ENCODE measurements at places on chromosomes 7 and 10. TPM values are rescaled to one million over a fixed set of nuclear protein-coding genes. Genes with fewer than 3 reads are reported as not detected.

SMURF1 gene
- 21.6 TPM for total RNA-seq

CYP26C1 gene
- 0.15 TPM for total RNA-seq

DNA sequence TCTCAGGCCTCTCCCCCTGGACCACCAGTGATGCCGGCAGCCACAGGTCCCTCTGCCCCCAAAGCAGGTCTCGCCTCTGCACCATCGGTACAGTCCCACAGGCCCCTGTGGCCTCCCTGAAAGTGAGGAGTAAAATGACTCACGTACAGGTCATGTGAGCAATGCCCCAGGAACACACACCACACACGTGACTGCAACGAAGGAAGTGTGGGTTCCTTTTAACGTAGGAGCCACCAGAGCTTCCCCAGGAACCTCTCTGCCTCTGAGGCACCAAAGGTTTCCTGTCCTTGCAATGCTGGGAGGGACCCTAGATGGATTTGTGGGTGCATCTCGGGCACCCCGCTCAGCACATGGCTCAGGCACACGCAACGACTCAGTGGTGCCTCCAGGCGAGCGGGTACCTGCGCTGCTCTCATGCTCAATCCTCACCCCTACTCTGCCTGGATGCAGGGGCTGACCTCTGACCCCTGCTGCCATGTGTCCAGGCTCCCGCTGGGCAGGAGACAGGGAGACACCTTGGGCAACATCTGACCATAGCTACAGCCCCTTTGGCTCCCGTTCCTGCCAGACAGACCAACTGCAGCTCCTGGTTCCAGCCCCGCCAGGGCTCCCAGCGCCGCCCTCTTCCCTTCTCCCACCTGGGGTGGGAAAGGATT is 120.7 kb downstream of the PRKAG2 start:
- peaks cover 6% of the 10 kb centered on the region for H3K36me3 ChIP-seq
- H3K4me3 ChIP-seq: no peak overlapping the region
- H3K4me1 ChIP-seq: peaks cover 11% of the 10 kb centered on the region
- H3K27me3 ChIP-seq: no peaks in the 10 kb centered on the region
- no peak for DNase-seq

GPNMB gene
- total RNA-seq: 1.1 TPM

DNA sequence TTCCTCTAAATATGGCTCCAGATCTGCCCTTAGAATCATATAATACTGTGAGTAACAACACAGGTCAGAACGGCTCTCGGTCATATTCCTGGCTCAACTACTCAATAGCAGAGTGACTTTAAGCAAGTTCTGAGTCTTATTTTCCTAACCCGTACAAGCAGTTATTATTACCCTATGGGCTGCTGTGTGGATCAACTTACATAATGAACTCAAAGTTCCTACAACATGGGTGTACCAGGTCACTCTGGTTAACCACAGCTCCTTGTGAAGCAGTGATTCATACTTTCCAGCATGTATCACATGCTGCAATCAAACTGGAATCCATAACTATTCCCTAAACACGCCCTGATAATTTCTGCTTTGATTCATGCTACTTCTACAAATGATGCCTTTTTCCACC is 107.3 kb downstream of the LRRN3 start:
- H3K4me3 ChIP-seq: no peak overlapping the region
- H3K4me1 ChIP-seq: no peaks in the 10 kb centered on the region
- H3K27me3 ChIP-seq: no peaks in the 10 kb centered on the region
- DNase-seq: no peak

DNA sequence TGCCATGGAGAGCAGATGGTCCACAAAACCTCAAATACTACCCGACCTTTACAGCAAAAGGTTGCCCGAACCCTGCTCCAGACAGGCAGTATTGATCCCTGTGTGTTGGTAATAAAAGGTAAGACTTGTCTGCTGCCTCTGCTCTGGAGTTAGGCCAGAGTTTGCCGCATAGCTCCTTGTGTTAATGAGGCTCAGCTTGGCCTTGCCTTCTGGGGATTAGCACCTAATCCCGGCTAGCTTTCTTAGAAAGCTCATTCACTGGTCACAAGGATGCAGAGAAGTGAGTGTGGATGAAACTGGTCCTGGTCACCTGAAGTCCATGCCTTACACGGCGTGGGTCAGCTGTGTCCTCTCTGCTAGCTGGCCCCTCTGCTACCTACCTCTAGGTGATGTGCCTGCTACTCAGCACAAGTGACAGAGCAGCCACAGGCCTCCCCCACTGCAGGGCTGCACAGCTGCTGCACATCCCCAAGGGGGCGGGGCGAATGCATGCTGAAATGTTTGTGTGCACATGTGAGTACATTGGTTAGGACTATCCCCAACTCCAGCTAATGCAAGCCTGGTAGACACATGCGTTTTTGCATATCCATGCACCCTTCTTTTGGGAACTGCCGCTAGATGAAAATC is 31.7 kb upstream of the SYPL1 start:
- DNase-seq: no peak
- no peak overlapping the region for H3K4me3 ChIP-seq
- no peak overlapping the region for H3K27ac ChIP-seq
- H3K4me1 ChIP-seq: peaks cover 6% of the 10 kb centered on the region
- H3K27me3 ChIP-seq: no peaks in the 10 kb centered on the region

LIPK gene
- not detected for total RNA-seq

GRCh38 chr10:43160046-43160920 is 22.0 kb downstream of the CSGALNACT2 start:
- H3K27me3 ChIP-seq: no peaks in the 10 kb centered on the region
- no peak overlapping the region for H3K4me3 ChIP-seq
- peaks cover 28% of the 10 kb centered on the region for H3K4me1 ChIP-seq
- no peak for DNase-seq

- no peak overlapping the region for H3K27ac ChIP-seq
- no peaks in the 10 kb centered on the region for H3K4me1 ChIP-seq
- DNase-seq: peak; percentile 47
- no peaks in the 10 kb centered on the region for H3K36me3 ChIP-seq
- H3K27me3 ChIP-seq: peaks cover 5% of the 10 kb centered on the region
Observed at GRCh38 chr7:43260980-43261878, 148.8 kb downstream of the HECW1 start.

DNA sequence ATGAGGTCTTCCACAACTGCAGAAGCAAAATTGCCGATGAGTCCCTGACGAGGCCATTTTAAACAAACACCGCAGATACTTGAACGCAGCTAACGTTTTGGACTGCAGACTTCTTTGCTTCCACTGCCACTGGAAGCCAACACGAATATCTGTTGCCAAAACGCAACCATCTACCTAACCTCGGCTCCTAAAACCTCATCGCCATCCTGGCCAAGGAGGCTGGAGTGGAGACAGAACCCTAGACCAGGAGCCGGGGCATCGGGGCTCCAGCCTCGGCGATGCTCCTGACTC is 493 bp downstream of the WDR91 start:
- peak overlapping the region; percentile 97 for H3K27ac ChIP-seq
- H3K27me3 ChIP-seq: no peaks in the 10 kb centered on the region
- peak overlapping the region; percentile 97 for H3K4me3 ChIP-seq
- peaks cover 46% of the 10 kb centered on the region for H3K4me1 ChIP-seq

GRCh38 chr7:85135977-85136376 is 50.9 kb downstream of the SEMA3D start:
- no peaks in the 10 kb centered on the region for H3K36me3 ChIP-seq
- no peak for DNase-seq
- no peaks in the 10 kb centered on the region for H3K4me1 ChIP-seq
- no peaks in the 10 kb centered on the region for H3K27me3 ChIP-seq

TMEM213 gene
- total RNA-seq: not detected

MRLN gene
- not detected for total RNA-seq
